ENCODE measurements at places on chromosomes 2 and 18.

DNA sequence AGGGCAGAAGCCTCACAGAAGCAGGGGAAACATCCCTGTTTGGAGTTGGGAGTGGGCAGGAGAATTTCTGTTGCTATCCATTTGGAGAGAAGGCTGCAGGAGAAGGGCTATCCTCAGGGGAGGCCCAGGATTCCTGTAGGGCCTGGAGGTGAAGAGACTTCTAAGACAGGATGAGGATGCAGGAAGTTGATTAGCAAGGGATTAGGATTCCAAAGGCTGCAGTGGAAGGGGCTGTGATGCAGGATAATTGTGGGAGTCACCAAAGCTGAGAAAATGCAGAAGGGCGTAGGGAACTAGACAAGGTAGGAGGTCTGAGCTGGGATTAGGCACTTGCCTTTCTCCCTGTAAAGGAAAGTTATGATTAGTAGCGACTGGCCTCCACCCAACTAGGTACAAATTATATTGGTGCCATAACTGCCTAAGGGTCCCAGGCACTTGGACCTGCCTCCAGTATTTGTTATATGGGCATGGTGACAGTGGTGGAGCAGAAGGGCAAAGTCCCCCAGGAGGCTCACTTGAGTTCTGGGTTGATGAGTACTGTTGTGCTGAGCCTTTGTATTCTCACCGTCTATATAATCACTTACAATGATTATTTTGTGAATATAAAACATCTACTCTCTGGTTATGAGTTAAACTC lies 96.4 kb upstream of the MSTN start:
- no peak for DNase-seq

GRCh38 chr2:170550501-170550900 lies 164.6 kb upstream of the SP5 start:
- no peak for DNase-seq

DNA sequence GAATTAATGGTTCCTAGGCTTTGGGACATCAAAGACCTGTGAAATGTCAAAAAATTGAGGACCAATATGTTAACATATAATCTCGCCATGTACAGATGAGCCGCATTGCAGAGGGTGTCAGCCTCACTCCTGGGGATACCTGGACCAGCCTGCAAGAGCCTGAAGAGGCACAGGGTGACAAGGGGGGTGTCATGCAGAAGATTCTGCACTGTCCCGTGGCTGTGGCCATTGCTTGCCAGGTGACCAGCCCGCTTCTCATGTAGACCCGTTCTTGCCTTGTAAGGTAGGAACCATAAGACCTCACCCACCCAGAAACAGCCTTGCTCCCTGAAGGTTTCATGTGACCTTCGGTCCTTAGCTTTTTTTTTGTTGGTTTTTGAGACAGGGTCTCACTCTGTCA lies 37.5 kb downstream of the TMEM37 start:
- DNase-seq, result no peak

- DNase-seq, result no peak
These were observed 4.8 kb upstream of the STAT4 start for GRCh38 chr2:191155608-191156071.

GRCh38 chr18:63192126-63192884 lies 127.3 kb downstream of the BCL2 start:
- no peak for DNase-seq

- no peak for DNase-seq
These were observed 36.3 kb downstream of the MOGAT1 start for GRCh38 chr2:222707689-222708273.

DNA sequence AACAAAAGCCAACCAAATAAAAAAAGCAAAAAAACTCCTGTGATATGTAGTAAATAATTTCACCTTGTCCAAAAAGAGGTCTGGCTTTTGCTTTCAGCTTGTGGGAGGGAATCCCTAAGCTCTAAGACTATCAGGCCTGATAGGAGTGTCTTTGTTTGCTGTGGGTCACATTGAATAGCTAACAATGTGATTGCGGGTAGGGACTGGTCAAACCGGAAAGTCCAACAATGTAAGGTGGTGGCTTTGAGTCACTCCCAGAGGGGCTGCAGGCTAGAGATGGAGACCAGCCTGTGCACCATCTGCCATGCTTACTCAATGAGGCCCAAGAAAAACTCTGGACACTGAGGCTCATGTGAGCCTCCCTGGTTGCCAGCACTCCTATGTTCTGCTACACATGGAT lies 192.9 kb downstream of the TFCP2L1 start:
- no peak for DNase-seq

GRCh38 chr2:240563951-240564560 lies 3.9 kb downstream of the DUSP28 start:
- no peak for DNase-seq

GRCh38 chr2:133711806-133712205 lies 143.5 kb upstream of the NCKAP5 start:
- DNase-seq, result no peak

DNA sequence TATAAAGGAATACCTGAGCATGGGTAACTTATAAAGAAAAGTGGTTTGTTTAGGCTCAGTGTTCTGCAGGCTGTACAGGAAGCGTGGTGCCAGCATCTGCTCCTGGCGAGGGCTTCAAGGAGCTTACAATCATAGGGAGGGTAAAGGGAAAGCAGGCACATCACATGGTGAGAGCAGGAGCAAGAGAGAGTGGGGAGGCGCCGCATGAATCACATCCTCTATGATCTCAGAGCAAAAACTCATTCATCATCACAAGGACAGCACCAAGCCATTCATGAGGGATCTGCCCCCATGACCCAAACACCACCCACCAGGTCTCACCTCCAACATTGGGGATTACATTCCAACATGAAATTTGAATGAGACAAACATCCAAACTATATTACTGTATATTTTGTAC lies 32.5 kb downstream of the R3HDM1 start:
- DNase-seq, result no peak

GRCh38 chr2:227464851-227465250 lies 7.1 kb upstream of the AGFG1 start:
- no peak for DNase-seq

GRCh38 chr2:121201796-121202195 lies 83.2 kb downstream of the TFCP2L1 start:
- no peak for DNase-seq

- DNase-seq, result no peak
These were observed 552.0 kb downstream of the IRS1 start for GRCh38 chr2:226247289-226248275.

GRCh38 chr2:75497256-75497655 lies 63.5 kb downstream of the EVA1A start:
- no peak for DNase-seq

Data from substantia nigra (tissue), 51 donors.